NCI-H1417 (cell line): ENCODE measurements at places on chromosomes 13 and 19.

GRCh38 chr19:34985249-34986022, 14.7 kb upstream of the GRAMD1A start:
- DNase-seq: no peak

DNA sequence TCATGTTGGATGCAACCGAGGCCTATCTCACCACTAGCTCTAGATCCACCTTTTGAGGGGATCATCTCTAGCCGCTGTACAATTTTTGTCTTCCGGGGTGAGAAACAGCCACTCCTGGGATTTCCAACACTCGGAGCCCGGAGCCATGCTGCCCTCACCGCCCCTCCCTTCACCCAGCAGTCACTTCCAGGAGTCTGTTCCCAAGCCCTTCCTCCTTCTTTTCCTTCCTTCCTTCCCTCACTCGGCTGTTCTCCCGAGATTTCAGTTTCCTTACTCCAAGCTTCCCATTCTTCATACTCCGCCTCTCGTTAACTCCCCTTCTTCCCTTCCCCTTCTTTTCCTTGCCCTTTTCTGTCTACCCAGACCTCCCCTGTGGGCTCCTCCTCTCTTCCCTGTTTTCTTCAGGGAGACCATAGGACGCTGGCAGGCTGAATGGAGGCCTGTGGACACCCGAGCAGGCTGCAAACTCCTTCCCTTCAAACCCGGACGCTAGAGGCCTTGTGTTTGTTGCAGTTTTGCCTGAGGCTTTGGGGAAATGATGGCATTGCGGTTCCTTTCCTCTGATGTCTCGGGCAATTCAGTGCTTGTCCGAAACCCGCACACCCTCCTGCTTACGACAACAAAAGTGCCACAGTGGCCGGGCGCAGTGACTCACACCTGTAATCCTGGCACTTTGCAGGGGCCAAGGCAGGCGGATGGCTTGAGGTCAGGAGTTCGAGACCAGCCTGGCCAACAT, 96.0 kb downstream of the CAB39L start:
- DNase-seq: no peak

DNA sequence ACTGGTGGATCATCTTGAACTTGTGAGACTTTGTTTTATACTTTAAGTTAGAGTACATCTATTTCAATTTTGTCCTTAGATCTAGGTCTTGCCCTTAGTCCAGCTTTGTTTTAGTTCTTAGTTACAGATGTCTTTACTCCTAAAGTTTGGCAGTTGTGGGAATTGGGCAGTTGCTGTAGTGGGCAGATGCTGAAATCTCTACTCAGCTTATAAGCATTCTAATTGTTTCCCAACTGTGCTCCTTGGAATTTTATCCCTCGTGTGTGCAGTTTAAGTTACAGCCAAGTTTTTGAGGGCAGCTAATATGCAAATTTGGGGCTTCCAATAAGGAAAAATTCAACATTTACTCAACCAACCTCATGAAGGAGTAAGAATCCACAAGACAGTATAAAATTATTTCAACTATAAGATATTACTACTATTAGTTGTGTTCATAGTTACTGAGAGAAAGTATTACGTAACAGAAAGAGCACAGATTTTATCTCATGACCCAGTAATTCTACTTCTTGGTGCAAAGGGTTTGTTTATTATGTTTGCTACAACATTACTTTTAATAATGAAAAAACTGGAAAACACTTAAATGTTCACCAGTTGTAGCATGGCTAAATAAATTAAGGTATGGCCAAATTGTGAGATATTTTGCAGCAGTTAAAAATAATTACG, 32.9 kb downstream of the CCDC122 start:
- no peak for DNase-seq

GRCh38 chr13:27077451-27077850, 94.2 kb downstream of the USP12 start:
- no peak for DNase-seq

DNA sequence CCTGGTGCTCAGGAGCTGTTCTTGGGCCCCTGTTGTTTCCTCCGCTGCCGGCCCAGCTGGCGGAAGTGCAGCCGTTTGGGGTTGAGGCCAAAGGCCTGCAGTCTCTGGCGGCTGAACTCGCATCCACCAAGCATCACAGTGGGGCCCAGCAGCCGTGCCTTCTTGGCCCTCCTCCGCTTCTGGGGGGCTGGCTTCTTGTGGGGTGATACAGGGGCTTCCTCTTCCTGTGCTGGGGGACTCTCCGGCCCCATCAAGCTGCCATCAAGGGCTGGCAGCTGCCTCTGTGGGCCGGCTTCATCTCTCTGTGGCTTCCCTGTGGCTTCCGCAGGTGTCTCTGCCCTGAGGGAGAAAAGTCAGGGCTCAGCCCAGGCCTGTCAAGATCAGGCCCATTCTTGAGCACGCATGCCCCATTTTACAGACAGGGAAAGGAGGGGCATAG, 10.3 kb downstream of the ATG4D start:
- no peak for DNase-seq

DNA sequence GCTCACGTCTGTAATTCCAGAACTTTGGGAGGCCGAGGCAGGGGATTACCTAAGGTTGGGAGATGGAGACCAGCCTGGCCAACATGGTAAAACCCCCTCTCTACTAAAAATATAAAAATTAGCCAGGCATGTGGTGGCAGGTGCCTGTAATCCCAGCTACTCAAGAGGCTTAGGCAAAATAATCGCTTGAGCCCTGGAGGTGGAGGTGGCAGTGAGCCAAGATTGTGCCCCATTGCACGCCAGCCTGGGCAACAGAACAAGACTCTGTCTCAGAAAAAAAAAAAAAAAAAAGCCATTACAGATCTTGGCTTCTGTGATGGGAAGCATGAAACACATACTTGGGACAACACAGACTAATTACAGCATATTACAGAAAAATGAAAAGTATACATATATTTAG, 1404.5 kb upstream of the SPRY2 start:
- DNase-seq: no peak

DNA sequence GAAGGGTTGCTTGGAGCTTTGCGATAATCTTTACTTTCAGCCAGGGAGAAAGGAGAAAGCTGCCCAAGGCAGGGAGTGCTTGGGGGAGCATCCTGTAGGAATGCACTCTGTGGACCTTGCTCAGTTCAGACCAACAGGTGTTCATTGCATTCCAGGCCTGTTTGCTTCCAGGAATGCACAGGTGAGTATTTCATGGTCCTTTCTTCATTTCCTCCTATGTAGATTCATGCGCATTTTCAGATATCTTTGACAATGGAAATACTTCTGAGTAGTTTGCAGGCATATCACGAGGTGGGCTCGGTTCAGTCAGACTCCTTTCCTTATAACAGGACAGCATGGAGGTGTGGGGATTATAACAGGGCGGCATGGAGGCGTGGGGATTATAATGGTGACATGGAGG, 254.8 kb downstream of the FGF9 start:
- no peak for DNase-seq

GRCh38 chr13:111239764-111240670, 80.4 kb upstream of the TEX29 start:
- DNase-seq: no peak

- no peak for DNase-seq
Measured at GRCh38 chr13:36822785-36823184, 3.8 kb downstream of the RFXAP start.

DNA sequence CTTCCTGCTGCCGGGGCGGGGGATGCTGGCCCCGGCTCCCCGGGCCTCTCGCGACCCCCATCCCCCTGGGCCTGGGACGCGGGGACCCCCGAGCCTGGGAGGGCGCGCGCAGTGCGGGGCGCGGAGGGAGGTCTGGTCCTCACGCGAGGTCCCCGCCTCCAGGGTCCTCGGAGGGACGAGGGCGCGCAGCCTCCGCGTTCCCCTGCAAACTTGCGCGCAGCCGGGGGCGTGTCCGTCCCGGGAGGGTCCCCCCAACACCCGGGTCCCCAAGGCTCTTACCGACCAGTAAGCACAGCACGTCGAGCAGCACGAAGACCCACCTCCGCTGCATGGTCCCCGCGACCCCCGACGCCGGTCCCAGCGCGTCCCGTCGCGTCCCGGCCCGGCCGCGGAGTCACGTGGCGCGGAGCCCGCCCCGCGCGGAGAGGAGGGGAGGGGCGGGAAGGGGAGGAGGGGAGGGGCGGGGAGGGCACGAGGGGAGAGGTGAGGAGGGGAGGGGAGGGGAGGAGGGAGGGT, at the start of gene PLPP2:
Gene PLPP2 (minus strand): TSS at position 398 of the 516 bp plus-strand sequence. CDS start 67 bp downstream, at position 331.
- peak; percentile 86 for DNase-seq

DNA sequence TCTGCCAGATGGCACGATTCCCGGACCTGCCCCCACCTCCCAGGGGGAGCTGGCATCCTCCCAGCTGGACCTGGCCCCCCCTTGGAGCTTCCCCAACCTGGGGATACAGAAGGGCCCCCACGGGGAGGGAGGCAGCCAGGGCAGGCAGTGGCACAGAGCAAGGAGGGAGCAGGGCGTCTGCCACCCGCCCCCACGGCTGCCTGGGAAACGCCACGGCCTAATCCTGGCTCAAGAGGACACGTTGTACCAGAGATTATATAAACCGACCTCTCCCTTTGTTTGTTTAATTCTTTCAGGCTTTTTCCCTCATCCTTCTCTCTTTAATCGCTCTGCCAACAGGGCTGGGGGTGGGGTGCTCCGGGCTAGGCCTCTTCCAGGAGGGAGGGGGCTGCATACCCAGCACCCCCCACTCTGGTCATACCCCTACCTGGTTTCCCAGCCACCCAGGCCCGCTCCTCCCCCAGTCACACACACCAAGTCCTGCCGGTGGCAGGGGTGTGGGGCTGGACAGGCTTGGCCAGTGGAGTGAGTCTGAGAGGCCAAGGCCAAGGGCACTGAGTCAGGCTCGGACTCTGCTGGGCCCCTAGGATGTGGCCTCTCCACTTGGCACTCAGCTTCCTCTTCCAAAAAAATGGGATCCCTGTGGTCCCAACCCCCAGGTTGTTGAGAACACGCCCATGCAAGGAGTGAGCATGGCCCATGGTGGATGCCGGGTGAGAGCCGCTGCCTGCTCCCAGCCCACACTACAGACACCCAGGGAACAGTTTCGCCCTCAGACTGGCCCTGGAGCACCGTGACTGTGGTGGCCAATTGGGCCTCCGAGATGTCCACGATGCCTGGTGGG, 29.5 kb upstream of the NFIC start:
- peak; percentile 59 for DNase-seq

GRCh38 chr19:41443813-41444455, 978 bp downstream of the ERICH4 start:
- DNase-seq: no peak

DNA sequence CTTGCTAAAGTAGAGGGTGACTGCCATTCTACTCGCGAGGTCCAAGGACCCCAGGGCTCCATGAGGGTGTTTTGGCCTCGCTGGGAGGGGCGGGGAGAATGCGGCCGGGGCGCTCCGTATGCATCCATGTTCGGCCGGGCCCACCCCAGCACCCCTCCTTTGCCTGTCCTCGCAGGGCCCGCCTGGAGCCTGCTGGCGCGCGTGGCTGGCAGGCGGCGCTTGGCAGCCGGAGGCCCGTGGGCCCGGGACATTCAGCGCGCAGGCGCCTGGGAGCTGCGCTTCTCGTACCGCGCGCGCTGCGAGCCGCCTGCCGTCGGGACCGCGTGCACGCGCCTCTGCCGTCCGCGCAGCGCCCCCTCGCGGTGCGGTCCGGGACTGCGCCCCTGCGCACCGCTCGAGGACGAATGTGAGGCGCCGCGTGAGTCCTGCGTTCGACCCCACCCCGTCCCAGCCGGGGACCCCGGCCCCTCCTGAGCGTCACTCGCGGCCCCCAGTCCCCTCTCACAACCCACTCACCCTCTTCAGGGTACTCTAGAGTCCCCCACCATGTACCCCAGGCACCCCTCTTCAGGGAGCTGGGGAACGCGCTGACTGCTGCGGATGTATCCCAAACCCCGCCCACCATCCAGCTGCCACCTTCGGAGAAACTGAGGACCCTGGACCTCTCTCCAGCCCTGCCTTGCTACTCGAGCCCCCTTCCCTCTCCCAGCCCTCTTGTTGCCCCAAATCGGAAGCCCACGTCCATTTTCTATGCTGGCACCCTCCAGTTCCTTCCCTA, 4.1 kb downstream of the DLL3 start:
- DNase-seq: no peak

GRCh38 chr13:21850013-21851006, 179.4 kb downstream of the FGF9 start:
- no peak for DNase-seq

DNA sequence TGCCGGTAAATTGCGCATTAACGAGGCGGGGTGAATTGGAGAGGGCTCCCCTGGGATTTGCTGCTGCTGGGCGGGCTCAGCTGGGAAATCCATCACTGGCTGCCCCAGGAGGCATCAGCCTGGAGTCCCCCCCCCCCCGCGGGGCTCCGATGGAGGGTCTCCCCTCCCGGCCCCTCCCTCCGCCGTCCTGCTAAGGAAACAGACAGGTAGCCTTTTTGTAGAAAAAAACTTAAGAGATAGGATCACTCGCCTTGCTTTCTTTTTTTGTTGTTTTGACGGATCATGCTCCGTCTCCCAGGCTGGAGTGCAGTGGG, 6.8 kb downstream of the TLE6 start:
- no peak for DNase-seq

DNA sequence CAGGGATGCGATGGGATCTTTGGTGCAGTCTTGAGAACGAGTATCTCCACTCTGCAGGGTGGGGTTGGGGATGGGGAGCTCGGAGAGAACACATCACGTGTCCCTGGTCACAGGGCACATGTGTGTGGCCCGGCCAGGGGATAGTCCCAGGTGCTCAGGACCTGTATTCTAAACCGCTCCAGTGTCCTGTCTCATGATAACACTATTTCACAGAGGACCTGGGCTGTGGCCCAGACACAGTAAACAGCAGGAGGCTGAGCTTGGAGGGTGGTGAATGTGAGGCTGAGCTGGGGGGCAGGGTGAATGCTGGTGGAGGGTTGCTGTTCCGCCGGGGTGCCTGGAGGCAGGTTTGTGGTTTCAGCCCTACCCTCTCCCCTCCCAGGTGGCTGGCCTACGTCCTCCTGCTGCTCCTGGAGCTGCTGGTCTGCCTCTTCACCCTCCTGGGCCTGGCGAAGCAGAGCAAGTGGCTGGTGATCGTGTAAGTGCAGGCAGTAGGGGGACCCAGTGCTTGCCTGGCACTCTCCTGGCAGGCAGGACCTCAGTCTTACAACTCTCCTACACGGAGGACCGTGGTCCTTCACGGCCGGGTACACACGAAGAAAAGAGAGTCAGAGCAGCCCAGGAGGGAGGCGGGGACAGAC, 11.1 kb downstream of the TTYH1 start:
- DNase-seq: no peak

DNA sequence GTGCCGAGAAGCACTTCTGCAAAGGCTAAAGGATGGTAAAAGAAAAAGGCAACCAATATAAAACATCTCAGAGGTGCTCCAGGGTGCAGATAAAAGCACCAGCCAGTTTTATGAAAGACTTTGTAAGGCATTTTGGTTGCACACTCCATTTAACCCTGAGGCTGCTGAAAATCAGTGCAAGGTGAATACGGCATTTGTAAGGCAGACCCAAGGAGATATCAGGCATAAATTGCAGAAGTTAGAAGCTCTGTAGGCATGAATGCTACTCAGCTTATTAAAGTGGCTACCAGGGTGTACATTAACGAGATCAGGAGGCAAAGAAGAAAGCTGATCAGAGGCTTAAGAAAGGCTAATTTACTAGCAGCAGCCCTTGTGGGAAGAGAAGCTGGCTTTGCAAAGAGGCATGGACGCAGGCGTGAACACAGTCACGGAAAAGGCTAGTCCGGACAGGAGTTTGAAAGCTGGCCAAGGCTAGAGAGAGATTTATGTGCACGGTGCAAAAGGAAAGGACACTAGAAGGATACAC, 99.6 kb downstream of the ZNF429 start:
- DNase-seq: peak; percentile 26

- DNase-seq: no peak
Measured at GRCh38 chr19:58261968-58262921, 16.5 kb upstream of the ZNF8 start.
